ENCODE measurements at places on chromosomes 5 and 9.

DNA sequence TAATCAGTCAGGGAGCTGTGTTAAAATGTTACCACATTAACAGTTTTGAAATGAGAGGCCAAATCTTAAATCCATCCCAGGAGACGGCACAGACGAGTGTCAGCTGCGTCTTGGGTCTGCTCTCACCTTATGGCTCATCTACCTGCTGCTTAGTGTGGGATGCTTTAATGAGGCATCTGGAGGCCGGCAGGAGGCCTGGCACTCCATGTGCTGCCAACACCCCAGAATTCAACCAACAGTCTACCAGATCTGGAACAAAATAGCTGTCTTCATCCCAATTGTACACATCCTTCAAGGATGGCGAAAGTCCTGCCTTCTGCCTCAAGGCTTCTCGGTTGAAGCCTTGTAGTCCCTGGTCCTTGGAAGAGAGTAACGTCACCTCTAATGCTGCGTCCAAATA lies 12.0 kb downstream of the PRKACG start:
- no peak for DNase-seq

DNA sequence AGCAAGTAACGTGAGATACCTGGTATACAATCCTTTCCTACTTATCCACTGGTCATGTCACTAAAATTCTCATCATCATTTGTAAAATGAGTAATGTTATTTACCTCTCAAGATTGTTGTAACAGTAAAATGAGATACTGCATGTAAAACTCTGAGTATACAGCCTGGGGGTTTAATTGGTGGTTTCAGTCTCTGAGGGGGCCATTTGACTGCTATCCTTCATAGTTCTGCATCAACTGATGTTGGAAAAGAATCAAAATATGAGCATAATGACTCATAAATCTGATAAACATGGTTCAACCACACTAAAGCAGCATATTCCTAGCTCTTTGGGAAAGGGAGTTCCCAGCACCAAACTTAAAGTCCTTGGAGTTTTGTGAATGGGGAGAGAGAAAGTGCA lies 181.0 kb upstream of the GHR start:
- no peak for DNase-seq

DNA sequence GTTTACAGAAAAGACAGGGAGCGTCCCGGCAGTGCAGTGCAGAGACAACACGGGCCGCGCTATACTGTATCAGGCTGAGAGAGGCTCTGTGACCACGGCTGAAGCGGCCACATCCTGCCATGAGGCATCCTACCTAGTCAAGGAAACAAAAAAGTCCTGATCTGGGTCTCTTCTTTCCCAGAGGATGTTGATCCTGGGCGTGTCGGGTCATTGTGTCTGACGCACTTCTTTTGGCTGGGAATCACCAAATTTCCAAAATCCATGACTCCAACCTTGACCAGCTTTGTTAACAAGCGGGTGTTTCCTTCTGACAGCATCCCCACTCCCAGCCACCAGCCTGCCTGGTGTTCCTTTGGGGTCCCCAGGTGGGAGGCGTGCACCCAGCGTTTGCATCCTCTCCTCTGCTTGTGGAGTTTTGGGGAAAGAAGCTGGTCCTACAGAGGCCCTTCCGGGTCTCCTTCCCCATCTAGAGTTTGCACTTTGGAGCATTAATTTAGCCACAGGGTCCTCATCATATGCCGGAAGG lies 91.4 kb upstream of the RAI14 start:
- no peak for DNase-seq

- no peak for DNase-seq
Observed at GRCh38 chr5:3186736-3187405, 408.8 kb upstream of the IRX1 start.

- DNase-seq: no peak
Observed at GRCh38 chr9:94677929-94678328, 38.6 kb upstream of the FBP1 start.

DNA sequence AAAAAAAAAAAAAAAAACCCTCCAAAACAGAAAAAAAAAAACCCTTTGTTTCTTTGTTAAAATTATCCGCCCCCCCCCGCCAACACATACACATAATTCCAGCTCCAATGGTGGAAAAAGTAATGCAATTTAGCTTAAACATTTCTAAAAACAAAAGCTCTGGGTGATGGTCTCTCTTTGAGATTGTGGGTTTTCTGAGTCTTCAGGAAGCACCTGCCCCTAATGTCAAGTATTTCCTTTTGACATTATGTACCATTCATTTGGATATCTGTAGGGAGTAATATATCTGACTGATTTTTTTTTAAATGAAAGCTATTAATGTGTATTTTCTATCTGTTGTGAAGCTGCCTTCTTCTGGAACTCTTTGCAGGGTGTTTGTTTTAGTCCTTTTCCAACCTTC lies 389.7 kb downstream of the TAF11L14 start:
- DNase-seq: no peak

- DNase-seq: no peak
Observed at GRCh38 chr9:136532799-136533774, 12.8 kb downstream of the NOTCH1 start.

DNA sequence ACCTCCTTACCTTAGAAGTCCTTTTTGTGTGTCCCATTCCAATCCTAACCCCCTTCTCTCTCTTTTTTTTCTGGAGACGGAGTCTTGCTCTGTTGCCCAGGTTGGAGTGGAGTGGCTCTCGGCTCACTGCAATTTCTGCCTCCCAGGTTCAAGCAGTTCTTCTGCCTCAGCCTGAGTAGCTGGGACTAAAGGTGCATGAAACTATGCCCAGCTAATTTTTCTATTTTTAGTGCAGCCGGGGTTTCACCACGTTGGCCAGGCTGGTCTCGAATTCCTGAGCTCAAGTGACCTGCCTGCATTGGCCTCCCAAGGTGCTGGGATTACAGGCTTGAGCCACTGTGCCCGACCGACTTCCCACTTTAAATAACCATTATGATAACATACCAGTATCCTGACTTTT lies 17.5 kb downstream of the TMEM38B start:
- DNase-seq: no peak

- peak; percentile 71 for DNase-seq
Observed at GRCh38 chr9:97984188-97985057, 1.3 kb downstream of the ANP32B start.

DNA sequence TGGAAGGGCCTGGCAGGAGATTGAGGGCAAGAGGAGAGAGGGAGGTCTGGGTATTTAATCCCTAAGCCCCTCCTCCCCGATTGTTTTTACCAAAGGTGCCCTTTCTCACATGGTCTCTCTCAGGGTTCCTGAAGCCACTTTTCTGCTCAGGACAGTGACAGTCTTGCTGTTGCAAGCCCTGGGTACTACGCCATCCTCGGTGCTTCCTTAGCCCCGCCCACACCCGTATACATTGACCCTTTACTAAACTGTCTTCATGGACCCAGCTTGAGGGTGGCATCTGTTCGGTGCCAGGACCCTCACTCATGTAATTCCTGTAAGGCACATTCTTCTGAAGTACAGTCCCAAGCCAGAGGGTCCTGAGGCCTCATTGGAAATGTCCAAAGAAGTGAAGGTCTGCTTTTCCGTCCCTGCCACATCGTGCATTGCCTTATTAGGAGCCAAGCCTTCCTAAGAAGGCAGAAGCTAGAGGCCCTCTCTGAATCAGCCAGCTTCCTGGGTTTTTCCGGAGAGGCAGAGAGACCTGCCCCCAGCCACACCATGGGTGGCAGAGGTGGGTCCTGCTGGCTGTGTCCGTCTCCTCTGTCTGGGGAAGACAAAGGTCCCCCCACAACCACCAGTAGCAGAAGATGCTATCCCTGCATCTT lies 1.9 kb upstream of the SH3PXD2B start:
- no peak for DNase-seq

- no peak for DNase-seq
Observed at GRCh38 chr5:171310212-171310818, 1.3 kb downstream of the TLX3 start.

DNA sequence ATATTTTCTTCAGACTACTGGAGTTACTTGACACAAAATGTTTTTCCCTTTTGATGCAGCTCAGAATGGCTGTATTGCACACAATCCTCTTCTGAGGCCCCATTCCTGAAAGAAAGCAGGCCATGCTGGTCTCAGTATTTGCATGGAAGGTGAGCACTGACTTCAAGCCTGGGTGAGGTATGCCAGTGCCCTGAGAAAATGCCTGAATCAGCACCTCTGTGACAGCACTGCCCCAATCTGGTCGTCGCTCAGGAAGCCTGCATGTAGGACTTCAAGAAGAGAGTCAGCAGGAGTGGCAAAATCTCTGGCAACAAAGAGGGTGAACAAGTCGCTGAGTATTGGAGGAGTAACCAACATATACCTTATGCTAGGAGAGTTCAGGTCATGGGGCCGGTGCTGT lies 425.2 kb upstream of the PIK3R1 start:
- no peak for DNase-seq

- no peak for DNase-seq
Observed at GRCh38 chr5:126383246-126383645, 40.0 kb upstream of the GRAMD2B start.

DNA sequence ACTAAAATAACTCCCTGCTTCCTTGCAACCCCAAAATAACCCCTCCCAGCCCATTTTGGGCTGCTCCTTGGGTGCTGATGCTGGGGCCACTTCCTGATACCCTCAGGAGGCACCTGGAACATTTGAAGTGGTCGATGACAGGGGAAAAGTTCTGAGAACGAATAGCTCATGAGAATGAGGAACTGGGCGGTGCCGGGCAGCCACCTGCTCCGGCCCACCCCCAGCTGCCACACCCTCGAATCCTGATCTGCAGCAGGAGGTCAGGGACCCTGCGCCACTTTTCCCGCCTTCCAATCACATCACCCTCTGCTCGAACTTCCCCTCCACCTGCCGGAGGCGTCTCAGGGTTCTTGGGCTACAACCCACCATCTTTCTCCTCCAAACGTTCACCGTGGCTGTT lies 19.7 kb downstream of the HRH2 start:
- no peak for DNase-seq

DNA sequence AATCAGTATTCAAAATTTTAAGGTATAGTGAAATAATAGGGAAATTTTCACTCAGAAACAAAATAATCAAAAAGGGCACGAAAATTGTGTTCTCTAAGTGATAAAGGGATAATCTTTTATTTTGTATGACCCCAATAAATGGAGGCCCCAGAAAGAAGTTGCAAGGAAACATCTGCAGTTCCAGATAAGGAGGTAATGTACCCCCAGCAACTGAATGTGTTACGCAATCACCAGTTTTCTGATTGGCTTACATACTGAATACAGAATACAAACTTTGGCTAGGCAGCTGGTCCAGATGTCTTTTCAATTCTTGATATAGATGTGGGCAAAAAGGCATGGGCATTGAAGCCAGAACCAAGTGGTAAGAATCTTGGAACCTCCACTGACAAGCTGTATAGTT lies 1.7 kb upstream of the TOPORS start:
- DNase-seq: no peak

DNA sequence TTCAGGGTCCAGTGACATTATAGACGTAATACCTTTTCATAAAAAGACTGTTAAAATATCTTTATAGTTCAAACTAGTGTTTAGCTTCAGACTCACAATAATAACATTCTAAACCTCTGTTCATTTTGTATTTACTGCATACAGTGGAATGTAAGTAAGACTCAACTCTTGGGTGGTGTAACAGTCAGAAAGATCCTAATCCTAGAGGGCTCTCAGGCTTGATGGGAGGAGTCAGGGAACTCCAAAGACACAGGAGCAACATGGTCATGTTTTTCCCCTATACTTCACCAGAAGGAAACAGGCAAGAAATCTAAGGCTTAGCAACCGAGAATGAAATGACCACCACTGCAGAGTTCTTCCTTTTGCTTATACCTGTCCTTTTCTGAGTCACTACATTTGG lies 82.6 kb downstream of the MRPS27 start:
- no peak for DNase-seq

DNA sequence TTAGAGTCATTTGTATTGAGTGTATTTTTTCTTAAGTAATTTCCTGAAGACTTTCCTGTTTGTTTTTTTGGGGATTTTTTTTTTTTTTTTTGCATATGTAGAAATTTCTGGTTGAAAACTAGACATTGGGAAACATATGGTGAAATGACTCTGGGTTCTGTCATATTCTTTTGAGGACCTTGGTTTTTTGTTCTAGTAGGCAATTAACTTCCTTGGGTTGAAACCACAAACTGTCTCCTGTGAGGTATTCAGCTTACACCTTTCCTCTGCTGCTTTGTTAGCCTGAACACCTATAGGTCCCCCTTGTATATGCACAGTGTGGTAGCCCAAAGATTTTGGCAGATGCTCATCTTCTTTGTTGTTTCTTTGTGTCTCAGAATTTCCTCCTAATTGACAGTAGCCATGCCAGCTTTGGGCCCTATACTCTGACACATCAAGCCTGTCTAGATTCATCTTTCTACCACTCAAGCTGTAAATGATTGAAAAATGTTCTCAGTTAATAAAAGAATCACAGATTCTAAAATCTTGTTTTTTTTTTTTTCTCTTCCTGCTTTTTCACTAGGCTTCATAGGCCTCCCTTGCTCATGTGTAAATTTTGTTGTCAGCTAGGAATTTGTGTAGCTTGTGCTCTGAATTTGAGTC lies 140.6 kb downstream of the COMMD10 start:
- DNase-seq: no peak

DNA sequence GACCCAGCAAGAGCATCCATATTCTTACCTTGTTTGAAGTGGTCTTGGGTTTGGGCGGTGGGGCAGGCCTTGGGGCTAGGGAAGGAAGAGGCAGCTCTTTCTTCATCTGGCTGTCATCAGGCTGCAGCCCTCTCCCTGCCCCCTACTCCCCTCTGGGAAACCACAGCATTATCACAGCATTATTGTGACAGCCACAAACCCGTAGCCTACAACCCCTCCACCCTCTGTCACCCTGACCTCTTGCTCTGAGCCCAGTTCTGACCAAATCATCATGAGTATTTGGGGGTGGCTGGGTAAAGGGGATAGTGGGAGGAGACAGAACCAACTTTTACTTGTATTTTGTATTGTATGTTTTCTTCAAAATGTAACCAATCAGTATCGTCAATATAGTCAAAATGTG lies 94.3 kb upstream of the ARRDC3 start:
- no peak for DNase-seq

DNA sequence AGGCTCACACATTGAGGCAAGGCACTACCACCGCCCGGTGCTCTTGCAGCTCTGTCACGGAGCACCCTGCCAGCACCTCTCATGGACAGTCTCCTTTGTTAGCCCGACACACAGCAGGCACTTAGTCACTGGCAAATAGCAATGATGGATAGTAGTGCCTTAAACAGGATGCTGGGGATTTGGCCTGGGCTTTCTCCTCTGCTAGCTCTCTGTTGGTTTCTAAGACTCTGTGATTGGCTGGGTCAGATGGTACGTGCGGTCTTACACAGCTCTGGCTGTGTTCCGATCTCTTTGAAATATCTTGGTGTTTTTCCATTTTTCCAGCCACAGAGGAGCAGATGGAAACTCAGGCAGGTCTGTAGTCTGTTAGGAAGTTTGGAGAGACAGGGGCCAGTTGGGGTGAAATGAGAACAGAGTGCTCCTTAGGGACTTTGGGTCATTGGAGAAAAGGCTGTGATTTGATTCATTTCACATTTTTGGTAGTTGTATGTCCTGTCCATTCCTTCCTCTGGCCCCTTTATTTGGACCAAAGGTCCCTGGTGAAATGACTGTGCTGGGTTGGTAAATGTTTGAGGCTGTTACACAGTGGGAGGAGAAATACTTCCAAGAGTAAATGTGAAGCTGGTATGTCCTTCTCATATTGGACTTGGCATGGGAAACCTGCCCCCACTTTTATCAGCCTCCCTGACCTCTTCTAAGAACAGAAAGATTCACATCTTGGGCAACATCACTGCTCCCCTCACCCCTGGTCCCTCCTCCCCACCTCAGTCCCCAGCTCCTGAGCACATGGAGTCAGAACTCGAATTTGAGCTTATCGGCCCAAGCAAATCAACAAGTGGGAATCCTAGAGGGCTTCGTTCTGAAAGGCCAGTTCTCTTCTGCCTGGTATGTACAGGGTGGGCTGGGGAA lies 3.4 kb downstream of the SMIM3 start:
- DNase-seq: no peak

GRCh38 chr5:168877132-168877892 lies 298.1 kb upstream of the PANK3 start:
- no peak for DNase-seq

Measured in T-helper 2 cell (primary cell).